ENCODE measurements at places on chromosomes 4 and X. TPM values are rescaled to one million over a fixed set of nuclear protein-coding genes. Genes with fewer than 3 reads are reported as not detected.

The NLGN4X gene
- 1.4 TPM for total RNA-seq

GRCh38 chr4:150673793-150674192, 91.8 kb downstream of the MAB21L2 start:
- no peaks in the 10 kb centered on the region for H3K27me3 ChIP-seq
- H3K27ac ChIP-seq: no peak overlapping the region
- no peaks in the 10 kb centered on the region for H3K4me1 ChIP-seq
- no peak for DNase-seq
- no peak overlapping the region for H3K4me3 ChIP-seq

The FGD1 gene
- total RNA-seq: 16.5 TPM

The CFAP97 gene
- 27.7 TPM for total RNA-seq

DNA sequence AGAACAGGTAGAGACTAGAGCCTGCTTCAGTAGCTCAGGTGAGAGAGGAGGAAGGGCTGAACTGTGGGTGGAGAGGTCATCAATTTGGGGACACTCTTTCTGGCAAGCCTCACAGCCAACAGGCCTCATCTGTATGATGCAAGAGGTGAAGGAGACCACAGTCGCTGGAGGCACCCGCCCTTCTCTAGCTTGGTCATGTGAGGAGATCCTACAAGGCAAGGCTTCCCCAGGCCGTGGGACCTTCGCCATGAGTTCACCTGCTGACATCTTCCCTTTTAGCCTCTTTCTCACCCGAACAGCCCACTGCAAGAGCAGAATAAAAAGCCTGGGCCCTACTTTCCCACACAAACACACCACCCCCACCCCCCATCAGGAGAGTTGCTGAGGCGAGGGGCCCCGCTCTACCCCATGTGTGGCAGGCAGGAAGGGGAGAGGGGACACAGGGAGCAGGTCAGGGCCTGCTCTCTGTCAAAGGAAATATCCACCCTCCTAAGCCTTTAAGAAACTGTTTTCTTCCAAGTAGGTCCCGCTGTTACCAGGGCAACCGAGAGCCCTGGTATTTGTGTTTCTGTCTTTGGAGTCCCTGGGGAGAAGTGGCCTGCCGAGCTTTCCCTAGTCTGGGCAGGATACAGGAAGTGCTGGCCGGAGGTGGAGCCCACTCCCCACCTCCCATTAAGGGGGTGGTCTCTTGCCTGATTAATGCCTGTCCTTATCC, 8.1 kb downstream of the RTL5 start:
- DNase-seq: no peak
- H3K27me3 ChIP-seq: no peaks in the 10 kb centered on the region
- peaks cover 4% of the 10 kb centered on the region for H3K4me1 ChIP-seq
- peak overlapping the region; percentile 81 for H3K27ac ChIP-seq
- H3K36me3 ChIP-seq: no peaks in the 10 kb centered on the region

The HCCS gene
- total RNA-seq: 65.0 TPM

- peak; percentile 86 for DNase-seq
- H3K27me3 ChIP-seq: no peaks in the 10 kb centered on the region
- no peaks in the 10 kb centered on the region for H3K36me3 ChIP-seq
- no peaks in the 10 kb centered on the region for H3K4me1 ChIP-seq
- H3K4me3 ChIP-seq: peak within 1 kb of the TSS; percentile 82
Observed at GRCh38 chrX:139932901-139933796, at the start of gene ATP11C. ATP11C (minus strand) TSS chrX:139933053; CDS start chrX:139932042, 1,011 bp downstream.

- no peak overlapping the region for H3K27ac ChIP-seq
- no peak overlapping the region for H3K4me3 ChIP-seq
- no peaks in the 10 kb centered on the region for H3K4me1 ChIP-seq
- H3K36me3 ChIP-seq: no peaks in the 10 kb centered on the region
- no peak for DNase-seq
Observed at GRCh38 chr4:187617113-187617512, 378.5 kb upstream of the ZFP42 start.

The HERC6 gene
- 32.7 TPM for total RNA-seq

GRCh38 chr4:156073976-156074375, 120.3 kb upstream of the CTSO start:
- H3K36me3 ChIP-seq: no peaks in the 10 kb centered on the region
- no peak overlapping the region for H3K27ac ChIP-seq
- no peak overlapping the region for H3K4me3 ChIP-seq
- DNase-seq: no peak

The TAB3 gene
- 23.2 TPM for total RNA-seq

- DNase-seq: no peak
- no peaks in the 10 kb centered on the region for H3K27me3 ChIP-seq
- no peak overlapping the region for H3K4me3 ChIP-seq
- no peaks in the 10 kb centered on the region for H3K36me3 ChIP-seq
- H3K27ac ChIP-seq: no peak overlapping the region
Observed at GRCh38 chrX:120517936-120518335, 42.8 kb downstream of the CUL4B start.

DNA sequence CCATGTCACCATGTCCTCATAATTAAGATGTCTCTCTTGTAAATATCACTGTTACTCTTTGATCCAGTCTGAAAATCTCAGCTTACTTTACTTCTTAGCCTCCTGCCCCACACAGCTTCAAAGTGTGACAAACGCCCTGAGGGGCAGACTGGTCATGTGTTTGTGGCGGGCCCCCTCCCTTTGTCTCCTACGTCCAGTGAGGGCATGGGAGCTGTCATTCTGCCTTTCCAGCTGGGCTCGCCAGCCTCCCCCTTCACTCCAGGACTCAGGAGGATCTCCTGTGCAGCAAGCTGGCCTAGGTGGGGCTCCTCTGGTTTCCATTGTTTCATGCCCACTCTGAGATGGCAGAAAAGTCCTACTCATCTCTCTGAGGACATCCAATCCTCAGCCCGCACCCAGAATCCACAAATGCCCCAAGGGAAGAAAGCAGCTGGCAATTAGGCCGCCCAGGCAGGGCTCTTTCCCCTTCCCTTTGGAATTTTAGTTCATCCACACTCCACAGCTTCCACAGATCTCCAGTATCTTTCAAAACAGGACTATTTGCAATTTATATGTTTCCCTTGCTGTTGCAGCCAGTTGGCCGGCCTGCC, 86.4 kb upstream of the C4orf50 start:
- no peaks in the 10 kb centered on the region for H3K36me3 ChIP-seq
- no peaks in the 10 kb centered on the region for H3K27me3 ChIP-seq
- H3K27ac ChIP-seq: no peak overlapping the region
- no peaks in the 10 kb centered on the region for H3K4me1 ChIP-seq
- no peak overlapping the region for H3K4me3 ChIP-seq
- no peak for DNase-seq

DNA sequence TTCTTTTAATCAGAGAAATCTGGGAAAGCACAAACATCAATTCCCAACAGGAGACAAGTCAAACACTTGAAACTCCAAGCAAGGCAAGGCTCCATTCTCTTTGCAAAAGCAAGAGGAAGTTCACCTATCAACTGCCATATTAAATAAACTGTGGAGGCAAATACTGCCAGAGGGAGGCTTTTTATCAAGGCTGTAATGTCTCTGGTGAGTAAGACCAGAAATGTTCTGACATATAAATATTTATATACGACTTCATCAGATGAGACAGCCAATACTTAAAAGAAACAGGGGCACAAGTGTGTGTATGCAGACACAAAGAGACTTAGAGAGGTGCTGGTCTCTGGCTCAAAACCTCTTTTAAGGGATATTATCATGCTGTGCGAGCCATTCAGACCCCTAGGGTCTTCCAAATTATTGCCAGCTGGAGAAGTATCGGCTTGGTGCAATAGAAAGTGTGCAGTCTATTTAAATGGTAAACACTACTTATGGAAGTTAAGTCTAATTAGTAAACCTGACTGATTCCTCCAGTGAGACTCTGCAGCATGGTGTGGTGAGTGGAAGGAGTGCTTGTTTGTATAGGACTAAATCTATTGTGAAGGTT, 24.4 kb downstream of the DCX start:
- no peak for DNase-seq
- no peak overlapping the region for H3K4me3 ChIP-seq
- no peaks in the 10 kb centered on the region for H3K4me1 ChIP-seq
- H3K27me3 ChIP-seq: no peaks in the 10 kb centered on the region
- H3K36me3 ChIP-seq: no peaks in the 10 kb centered on the region

GRCh38 chr4:172845281-172845680, 323.3 kb upstream of the GALNT7 start:
- no peak for DNase-seq
- H3K4me3 ChIP-seq: no peak overlapping the region
- no peaks in the 10 kb centered on the region for H3K36me3 ChIP-seq
- no peaks in the 10 kb centered on the region for H3K4me1 ChIP-seq
- H3K27me3 ChIP-seq: no peaks in the 10 kb centered on the region

The N4BP2 gene
- total RNA-seq: 0.53 TPM

The SETD7 gene
- total RNA-seq: 33.2 TPM

DNA sequence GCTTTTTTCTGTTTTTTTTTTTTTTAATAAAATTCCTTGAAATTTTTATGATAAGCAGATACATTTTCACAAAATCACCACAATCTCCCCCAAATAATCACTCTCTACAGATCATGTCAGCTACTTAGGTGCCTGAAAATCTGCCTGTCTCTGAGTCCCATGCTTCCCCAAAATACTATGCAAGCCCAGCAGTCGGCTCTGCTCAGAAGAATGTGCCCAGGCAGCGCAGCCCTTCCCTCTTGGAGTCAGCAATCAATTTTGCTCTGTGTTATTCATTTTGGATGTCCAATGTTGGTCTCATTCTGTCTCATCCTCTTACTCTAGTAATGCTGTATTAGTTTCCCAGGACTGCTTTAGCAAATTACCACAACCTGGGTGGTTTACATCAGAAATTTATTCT, 24.9 kb upstream of the C1QTNF7 start:
- H3K27me3 ChIP-seq: no peaks in the 10 kb centered on the region
- no peaks in the 10 kb centered on the region for H3K36me3 ChIP-seq
- H3K27ac ChIP-seq: peak overlapping the region; percentile 90
- peaks cover 68% of the 10 kb centered on the region for H3K4me1 ChIP-seq
- no peak for DNase-seq

DNA sequence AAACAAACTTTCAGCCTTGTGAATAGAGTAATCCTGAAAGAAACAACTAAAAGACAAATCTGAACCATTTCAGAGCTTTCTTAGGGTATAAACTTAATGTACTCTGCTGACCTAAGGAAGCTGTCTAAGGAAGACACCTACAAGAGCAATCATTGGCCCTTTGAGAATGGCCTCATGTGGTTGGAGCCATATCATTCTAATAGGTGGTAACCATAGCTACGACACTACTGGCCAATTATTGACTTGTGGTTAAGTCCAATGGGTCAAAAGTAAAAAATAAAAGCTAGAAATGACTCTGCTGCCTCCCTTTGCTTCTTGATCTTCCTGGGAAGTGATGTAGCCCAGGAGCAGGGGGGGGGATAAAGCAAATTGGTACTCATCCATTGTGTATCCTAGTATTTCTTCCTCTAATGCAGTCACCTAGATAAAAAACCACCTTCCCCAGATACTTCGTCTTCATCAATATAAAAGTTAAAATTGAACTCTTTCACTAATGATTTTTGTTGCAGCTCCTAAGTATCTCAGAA, 547.0 kb downstream of the ARAP2 start:
- no peak overlapping the region for H3K4me3 ChIP-seq
- DNase-seq: no peak
- H3K27ac ChIP-seq: no peak overlapping the region
- no peaks in the 10 kb centered on the region for H3K36me3 ChIP-seq
- no peaks in the 10 kb centered on the region for H3K4me1 ChIP-seq

DNA sequence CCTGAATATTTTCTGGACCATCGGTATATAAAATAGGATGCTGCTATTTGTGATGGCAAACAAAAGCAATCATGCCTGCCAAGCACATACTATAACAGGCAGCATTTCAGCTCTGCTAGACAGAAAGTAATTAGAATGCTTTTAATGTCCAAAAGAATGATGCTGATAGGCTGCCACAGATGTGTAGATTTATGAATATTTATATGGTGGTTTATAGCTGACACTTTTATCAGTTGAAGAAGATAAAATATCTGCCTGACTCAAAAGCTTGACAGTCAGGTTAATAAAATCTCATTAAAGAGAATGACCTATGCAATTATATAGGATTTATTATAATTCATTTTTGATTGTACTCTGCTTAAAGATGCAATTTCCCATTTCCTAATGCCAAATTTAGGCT, 4.0 kb downstream of the BEND4 start:
- no peak overlapping the region for H3K4me3 ChIP-seq
- H3K4me1 ChIP-seq: peaks cover 4% of the 10 kb centered on the region
- H3K27ac ChIP-seq: no peak overlapping the region
- H3K36me3 ChIP-seq: no peaks in the 10 kb centered on the region
- DNase-seq: no peak

DNA sequence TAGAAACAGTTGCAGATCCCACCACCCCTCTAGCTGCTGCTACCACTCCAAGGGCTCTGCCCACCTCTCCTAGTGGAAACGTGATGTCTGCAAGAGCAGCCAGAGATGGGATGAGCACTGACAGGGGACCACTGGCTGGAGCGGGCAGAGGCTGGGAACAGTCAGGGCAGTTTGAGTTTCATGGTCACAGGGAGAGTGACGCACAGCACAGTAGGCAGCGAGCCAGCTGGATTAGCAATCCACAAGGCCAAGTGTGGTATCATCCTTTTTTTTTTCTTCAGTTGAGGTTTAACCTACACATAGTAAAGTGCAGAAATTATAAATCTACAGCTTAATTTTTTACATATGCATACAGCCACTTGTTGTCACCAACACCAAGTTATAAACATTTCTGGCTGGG, 6.4 kb upstream of the SCML2 start:
- no peaks in the 10 kb centered on the region for H3K36me3 ChIP-seq
- H3K27ac ChIP-seq: no peak overlapping the region
- H3K4me1 ChIP-seq: no peaks in the 10 kb centered on the region
- no peak overlapping the region for H3K4me3 ChIP-seq
- DNase-seq: no peak
- no peaks in the 10 kb centered on the region for H3K27me3 ChIP-seq

GRCh38 chrX:65706041-65706828, 38.8 kb downstream of the MSN start:
- no peaks in the 10 kb centered on the region for H3K36me3 ChIP-seq
- H3K27ac ChIP-seq: peak overlapping the region; percentile 85
- DNase-seq: peak; percentile 85
- no peaks in the 10 kb centered on the region for H3K27me3 ChIP-seq
- no peak overlapping the region for H3K4me3 ChIP-seq

DNA sequence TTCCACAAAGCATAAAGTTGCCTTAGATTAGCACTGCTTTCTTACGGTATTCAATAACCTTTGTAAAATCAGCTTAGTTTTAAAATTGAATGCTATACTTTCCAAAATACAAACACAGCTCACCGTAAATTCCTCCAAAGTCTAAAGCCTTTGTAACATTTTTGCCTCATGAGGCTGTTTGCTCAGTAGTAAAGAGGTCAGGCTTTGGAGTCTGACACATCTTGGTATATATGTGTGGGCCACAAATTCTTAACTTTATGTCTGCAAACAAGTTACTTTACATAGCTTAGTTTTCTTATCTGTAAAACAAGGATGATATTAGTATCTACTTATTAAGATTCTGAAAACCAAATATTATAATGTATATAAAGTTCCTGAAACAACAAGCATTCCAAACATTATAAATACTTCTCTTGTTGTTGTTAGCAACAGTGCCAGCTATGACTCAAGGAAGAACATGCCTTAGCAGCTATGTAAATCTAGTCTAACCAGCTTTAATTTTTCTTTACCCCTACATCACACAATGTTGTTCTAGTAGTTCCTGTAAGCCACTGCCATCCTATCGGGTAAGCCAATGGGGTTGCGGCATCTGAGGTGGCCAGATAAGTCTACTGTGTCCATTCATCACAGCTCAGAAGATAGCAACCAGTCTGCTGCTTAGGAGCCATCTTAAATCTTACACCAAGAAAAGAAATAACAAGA, 709.0 kb downstream of the KLHL13 start:
- H3K36me3 ChIP-seq: no peaks in the 10 kb centered on the region
- no peak for DNase-seq
- H3K27ac ChIP-seq: no peak overlapping the region
- H3K4me3 ChIP-seq: no peak overlapping the region
- H3K27me3 ChIP-seq: no peaks in the 10 kb centered on the region

- no peak overlapping the region for H3K4me3 ChIP-seq
- no peaks in the 10 kb centered on the region for H3K36me3 ChIP-seq
- no peaks in the 10 kb centered on the region for H3K4me1 ChIP-seq
- no peak overlapping the region for H3K27ac ChIP-seq
- no peak for DNase-seq
Observed at GRCh38 chr4:1139860-1140259, 26.5 kb upstream of the RNF212 start.
